Germinal center (tissue), 1 donor: ENCODE measurements at places on chromosomes 5 and 9.
A peak's percentile ranks its signal among the peaks of the same experiment; 100 is the strongest.

GRCh38 chr5:71972777-71973473, 134.3 kb upstream of the MAP1B start:
- DNase-seq, result no peak

DNA sequence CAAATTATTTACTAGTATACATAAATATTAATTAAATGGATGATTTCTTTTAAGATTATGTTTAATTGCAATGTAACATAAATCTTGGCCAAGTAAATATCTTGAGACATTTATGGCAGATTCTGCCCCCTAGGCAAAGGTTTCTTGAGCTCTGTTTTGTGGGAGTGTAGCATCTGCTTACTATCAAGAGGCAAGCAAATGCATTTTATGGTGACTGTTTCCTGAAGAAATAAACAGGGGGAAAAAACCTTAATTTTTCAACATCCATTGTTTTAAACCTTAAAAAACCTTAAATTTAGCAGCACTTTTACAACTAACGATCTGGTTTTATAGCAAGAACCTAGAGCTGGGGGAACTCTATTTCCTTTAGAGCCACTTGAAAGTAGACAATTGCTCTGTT, 25.7 kb upstream of the FREM1 start:
- no peak for DNase-seq

DNA sequence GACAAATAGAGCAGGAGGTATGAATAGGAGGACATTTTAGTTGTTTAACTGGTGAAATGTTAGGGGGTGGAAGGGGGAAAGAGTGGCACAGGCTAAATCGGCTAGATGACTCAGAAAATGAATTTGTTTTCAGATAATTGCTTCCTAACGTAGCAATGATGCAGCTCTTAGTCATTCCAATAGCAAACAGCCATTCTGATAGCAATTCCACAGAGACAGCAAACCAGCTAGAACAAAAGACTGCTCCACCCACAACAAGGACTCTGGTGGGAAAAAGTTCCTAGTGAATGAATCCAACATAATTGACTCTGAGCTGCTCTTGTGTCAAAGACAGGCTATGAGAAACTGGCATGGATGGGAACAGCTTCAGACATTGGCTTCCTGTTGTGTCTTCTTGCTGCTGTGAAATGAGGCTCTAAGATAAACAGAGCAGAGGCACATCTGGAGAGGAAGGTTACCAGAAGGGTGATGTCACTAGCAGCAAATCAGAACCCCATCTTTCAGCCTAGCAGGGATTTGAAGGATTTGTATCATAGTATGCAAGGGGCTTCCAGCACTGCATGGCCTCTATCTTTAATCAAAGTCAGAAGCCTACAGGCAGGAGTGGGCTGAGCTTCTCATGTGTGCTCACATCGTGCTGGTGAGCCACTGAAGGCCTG, 28.1 kb upstream of the F2RL1 start:
- no peak for DNase-seq

GRCh38 chr9:127196826-127197145, 67.8 kb upstream of the GARNL3 start:
- DNase-seq, result no peak

DNA sequence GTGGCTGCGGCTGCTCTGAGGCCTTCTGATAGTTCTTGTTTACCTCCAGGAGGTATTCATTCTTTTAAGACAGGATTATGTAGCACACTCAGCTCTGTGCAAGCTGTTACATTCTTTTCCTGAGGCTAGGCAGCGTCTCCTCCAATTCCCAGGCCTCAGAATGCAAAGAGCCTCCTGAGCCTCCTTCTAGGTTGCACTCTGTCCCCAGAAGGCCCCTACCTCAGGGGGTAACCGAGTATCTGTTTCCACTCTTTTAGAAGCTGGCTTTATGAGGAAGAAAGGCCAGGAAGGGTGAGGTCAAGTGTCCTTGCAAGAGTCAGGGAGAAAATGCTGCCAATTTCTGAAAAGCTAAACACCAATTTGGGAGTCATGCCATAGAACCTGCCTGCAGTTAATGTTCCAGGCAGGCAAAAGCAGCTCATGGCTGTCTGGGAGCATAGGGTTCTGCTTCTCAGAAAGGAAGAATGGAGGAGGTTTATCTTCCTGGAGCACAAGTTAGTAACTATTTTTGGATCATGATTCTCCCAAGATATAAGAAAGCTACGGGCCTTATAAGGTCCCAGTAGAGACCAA, 178.9 kb downstream of the SEMA6A start:
- DNase-seq, result no peak

- DNase-seq, result no peak
Observed at GRCh38 chr5:53434541-53434940, 45.9 kb upstream of the FST start.

DNA sequence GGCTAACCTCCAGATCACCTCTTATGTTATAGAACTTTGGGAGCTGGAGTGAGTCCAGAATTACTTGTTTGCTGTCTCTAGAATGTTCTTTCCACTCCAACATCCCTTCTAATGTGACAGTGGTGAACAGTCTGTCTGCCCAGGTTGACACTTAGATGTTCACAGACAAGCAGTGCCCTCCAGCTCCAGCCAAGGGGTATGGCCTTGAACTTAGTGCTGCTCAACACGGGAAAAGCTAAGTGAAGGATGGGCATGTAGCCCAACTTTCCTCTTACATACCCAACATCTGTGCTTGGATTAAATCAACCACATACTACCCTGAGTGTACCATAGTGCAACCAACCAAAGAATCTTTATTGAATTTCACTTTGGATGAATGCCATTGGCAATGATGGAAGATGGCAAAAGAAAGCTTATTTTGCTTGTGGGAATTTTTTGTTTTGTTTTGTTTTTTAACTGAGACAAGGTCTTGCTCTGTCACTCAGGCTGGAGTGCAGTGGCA, 201.2 kb downstream of the NXNL2 start:
- no peak for DNase-seq

GRCh38 chr5:74623006-74623611, 17.4 kb downstream of the ENC1 start:
- DNase-seq, result no peak

GRCh38 chr5:163407034-163407655, 30.2 kb upstream of the CCNG1 start:
- DNase-seq, result no peak

DNA sequence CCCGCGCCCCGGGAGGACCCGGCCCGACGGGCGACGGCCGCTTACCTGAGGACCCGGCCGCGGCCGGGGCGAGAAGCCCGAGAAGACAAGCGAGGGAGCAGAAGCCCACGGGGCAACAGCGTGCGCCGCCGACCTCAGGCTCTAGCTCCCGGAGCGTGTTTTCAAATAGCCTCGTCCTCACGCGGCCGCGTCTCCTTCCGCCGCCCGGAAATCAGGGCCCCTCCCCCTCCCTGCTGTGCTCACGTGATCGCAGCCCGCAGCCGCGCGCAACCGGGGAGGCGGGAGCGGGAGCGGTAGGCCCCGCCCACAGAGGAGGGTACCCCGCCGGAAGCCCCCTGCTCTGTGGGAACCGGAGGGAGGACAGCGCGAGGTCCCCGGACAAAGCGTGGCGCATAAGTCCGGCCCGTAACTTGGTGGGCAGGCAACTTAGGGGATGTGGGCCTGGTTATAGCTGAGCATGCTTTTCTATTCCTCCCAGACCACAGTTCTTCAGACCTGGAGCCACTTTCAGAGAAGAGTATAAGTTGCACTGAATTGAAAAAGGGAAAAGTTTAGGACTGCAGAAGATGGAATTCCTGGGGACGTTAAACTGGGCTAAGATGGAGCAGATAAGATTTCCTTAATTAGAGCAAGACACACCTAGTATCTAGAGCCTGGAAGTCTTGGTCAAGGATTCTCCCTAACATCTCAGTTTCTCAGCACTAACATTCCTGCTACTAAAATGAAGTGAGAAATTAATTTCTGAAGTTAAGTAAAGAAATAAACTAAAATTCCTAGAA, at the start of gene TEX10:
Gene TEX10, minus strand, starts transcription at position 216 of the 779 bp plus-strand sequence. CDS start 3,579 bp downstream, outside the sequence.
- DNase-seq, result peak; percentile 93

DNA sequence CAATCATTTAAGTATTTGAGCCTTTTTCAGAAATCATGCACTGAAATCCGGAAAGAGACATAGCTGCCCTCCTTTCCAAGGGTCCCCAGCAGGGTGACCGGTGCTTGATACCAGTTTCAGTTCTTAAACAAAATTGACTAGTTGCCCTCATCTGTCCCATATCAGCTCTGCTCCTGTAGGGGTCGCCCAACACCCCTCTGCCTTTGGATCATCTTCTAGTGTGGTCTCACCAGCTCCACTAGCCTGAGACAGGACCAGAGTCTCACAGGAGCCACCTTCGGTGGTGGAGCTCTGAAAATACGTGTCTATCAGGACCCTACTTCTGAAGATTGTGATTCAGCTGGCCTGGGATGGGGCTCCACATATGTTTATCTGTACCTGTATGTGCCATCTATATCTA, 428.2 kb downstream of the ENC1 start:
- no peak for DNase-seq

DNA sequence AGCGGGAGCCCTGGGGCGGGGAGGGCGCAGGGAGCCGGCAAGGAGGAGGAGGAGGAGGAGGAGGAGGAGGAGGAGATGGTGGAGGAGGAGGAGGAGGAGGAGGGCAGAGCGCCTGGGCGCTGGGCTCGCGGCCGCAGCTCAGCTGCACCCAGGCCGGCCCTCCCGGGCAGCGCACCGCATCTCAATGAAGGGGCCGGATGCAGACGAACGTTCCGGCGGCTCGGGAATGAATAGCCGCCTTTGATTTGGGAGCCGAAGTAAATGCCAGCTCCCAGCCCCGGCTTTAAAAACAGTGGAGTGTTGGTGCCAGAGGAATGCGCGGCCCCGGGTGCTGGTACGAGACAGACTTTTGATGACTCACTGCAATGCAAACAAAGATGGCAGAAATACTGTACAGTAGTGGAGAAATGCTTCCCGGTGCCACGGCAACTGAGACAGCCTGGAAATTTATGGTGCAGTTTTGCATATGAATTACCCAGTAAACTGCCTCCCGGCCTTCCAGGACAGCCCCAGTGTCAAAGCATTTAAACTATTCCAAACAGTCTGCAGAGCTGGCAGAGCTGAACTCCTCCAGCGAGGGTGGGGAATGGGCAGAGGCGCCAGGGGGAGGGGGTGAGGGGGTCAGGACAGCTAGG, 43.1 kb downstream of the NACC2 start:
- no peak for DNase-seq

GRCh38 chr9:115633104-115633503, 515.1 kb upstream of the TNC start:
- DNase-seq, result no peak

DNA sequence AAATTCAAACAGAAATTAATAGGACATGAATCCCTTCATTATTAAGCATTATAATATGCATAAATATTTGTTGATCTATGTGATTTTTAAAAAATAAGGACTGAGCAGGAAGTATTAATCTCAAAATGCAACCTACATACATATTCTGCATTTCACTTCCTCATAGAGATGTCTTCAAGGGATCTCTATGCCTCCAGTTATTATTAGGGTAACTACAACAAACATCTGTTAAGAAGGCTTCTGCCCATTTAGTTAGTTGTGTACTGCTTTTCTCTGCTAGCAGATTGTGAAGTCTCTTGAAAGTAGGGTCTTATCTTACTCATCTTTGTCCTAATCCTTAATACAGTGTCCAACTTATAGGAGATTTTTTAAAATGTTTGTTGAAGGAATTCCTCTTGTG, 414.1 kb downstream of the ACTL7B start:
- DNase-seq, result no peak

GRCh38 chr9:126500600-126501382, 112.9 kb upstream of the LMX1B start:
- peak; percentile 76 for DNase-seq

- DNase-seq, result no peak
Observed at GRCh38 chr9:23278561-23278960, 547.5 kb downstream of the ELAVL2 start.

DNA sequence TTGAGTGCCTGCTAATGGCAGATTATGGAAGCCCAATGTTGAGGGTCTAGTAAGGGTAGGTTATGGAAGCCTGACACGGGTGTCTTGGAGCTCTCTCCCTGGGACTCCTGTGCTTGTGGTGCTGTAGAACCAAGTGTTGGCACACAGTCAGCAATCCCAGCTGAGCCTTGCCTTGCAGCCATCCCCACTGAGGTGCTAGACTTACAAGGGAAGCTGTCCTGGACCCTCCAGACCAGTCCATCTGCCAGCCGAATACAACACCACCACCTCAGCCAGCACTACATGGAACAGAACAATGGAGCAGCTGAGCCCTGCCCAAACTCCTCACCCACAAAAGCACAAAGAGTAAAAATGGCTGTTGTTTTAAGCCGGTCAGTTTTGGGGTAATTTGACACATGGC, 90.5 kb upstream of the DNAH5 start:
- DNase-seq, result no peak

DNA sequence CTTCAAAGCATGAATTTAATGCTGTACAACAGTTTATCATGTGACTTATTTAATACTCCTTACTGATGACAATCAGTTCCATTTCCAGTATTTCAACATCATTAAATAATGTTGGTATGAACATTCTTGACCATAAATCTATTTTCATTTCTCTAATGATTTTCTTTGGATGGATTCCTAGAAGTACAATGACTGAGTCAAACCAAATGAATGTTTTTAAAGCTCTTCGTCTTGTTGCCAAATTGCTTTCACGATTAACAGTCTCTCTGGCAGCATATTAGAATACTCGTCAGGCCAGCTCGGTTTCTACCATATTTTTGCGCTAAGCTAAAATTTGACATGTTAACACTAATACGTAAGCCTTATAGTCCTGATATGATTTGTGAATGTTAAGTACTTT, 197.0 kb downstream of the TRPM3 start:
- no peak for DNase-seq

DNA sequence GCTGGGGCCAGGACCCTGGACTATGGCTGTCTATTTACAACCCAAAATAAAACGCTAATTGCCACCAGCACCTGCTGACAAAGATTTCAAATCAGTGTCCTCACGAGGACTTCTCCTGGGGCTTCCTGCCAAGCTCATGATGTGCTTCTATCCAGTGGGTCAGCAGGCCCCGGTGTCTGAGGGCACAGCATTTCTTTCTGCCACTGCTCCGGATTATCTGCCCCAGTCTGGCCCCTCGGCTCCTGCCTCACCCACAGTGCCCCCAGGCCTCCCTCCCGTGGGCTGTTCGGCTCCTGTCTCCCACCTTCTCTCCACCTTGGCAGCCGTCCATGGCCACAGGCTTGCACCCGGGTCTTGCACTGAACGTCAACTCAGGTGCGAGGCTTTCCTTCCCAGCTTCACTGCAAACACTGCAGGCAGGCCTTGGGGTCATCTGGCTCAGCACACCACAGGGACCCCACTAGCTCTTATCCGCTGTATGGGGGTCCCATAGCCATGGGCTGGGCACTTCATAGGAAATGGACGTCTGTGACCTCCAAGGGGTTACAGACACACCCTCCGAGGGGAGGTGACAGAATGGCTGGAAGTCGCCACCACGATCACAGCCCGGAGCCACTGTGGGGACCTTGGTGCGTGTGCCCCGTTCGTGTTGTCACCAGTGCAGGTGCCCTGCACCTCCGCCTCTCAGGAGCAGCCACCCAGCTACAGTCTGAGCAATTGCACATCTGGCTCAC, 43.8 kb upstream of the FCN1 start:
- DNase-seq, result no peak

GRCh38 chr9:107827304-107827703, 337.7 kb upstream of the KLF4 start:
- DNase-seq, result no peak

- DNase-seq, result no peak
Observed at GRCh38 chr9:126440940-126441339, 114.3 kb downstream of the MVB12B start.

GRCh38 chr5:143574236-143574635, 170.8 kb upstream of the NR3C1 start:
- DNase-seq, result no peak
